ENCODE measurements at places on chromosomes 4 and X.

DNA sequence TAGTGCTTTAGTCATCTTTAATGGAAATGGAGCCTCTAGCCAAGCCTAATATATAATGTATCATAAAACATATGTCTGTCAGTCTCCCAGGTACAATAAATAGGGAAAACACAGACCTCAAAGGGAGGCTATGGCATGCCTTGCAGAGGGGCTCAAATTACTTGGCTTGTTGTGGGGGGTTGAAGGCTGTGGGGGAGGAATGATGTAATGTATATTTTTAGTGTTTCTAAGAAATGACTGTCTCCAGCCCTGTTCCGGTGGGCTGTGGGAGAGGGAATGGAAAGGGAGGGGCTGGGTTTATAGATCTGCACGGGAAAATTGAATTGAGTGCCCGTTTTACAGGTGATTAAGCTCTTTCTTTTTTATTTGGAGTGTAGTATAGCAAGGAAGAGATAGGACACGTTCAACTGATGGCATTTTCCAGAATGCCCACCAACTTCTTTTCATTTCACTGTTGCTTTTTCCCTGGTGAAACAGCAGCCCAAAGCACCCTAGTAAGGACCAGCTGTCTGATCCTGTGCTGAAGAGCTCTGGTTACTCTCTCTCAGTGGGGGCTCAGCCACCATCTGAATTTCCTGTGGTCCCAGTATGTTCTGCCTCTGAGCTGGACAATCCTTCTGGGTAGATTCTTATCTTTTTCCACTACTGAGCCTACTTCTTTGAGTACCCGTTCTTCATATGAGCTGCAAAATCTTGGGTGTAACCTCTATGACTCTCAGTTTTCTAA is 220.7 kb upstream of the CASK start:
- DNase-seq, result no peak

DNA sequence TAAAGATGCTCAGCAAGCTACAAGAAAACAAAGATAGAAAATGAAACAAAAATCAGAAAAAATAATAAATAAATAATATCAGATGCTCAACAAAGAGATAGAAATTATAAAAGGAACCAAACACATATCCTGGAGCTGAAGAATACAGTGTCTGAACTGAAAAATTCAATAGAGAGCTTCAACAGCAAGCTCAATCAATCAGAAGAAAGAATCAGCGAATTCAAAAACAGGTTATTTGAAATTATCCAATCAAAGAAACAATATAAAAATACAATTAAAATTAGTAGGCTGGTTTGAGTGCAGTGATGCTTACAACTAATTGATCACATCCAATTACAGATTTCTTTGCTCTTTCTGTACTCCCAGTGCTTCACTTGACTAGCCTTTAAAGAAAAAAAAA is 40.8 kb upstream of the FOXR2 start:
- DNase-seq, result no peak

DNA sequence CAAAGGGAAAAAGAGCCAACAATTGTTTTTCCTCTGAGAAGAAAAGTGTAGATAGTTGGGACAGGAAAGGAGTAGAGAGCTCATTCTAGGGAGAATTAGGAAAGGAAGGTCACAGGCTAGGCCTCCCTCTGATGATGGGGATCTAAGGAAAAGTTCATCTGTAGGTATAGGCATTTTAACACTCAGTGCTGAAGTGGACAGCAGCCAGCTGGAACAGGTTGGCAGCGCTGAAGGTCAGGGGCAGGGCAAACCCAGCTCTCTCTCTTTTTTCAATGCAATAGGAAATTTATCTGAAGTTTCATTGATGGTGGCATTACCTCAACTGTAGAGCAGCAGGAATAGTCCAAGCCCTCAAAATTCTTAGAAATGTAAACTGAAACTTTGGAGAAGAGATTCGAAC is 98.5 kb upstream of the ETNPPL start:
- no peak for DNase-seq

DNA sequence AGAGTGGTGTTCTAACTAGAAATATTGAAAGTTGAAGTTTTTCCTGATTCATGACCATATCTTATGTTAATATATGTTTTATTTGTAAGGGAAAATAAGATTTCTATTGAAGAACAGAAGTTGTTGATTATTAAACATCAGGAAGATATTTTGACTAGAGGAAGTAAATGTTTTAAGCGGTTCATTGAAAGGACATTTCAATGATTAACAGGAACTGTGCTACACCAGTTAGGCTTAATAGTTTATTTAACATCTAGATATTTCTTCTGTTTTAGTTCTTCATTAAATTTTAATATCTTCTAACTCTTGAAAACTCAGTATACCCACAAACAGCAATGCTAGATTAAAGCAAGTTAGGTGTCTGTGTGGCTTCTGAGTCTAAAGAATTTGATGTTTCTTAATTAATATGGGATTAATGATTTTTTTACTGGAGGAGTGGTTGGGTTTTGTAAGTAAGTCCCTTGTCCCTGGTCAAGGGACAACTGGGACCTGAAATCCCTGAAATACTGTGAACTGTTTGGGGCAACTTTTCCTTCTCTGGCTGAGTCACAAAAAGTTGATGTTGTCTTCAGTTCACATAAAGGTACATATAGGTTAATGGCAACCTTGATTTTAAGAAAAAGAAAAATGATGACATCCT is 42.9 kb upstream of the CYP4V2 start:
- no peak for DNase-seq

- DNase-seq, result no peak
These were observed 28.3 kb downstream of the AREG start for GRCh38 chr4:74473155-74473811.

GRCh38 chr4:1237981-1238675 is 10.8 kb downstream of the CTBP1 start:
- no peak for DNase-seq
